ENCODE measurements at places on chromosomes 13 and 19.

DNA sequence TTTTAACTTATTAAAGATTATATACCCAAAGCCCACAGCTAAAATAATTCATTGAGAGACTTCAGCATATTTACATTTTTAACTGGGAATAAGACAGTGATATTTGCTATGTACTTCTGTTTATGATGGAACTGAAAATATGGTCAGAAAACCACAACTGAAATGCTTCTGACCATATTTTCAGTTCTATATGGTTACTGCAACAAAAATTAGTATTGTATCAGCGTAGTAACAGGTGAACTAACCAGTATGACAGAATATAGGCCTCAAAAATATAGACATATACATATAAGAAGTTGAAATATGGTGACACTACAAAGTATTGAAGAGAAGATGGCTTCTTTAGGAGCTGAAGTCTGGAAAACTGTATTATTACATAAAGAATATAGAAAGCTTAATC is 857.4 kb downstream of the OLFM4 start:
- DNase-seq = no peak

DNA sequence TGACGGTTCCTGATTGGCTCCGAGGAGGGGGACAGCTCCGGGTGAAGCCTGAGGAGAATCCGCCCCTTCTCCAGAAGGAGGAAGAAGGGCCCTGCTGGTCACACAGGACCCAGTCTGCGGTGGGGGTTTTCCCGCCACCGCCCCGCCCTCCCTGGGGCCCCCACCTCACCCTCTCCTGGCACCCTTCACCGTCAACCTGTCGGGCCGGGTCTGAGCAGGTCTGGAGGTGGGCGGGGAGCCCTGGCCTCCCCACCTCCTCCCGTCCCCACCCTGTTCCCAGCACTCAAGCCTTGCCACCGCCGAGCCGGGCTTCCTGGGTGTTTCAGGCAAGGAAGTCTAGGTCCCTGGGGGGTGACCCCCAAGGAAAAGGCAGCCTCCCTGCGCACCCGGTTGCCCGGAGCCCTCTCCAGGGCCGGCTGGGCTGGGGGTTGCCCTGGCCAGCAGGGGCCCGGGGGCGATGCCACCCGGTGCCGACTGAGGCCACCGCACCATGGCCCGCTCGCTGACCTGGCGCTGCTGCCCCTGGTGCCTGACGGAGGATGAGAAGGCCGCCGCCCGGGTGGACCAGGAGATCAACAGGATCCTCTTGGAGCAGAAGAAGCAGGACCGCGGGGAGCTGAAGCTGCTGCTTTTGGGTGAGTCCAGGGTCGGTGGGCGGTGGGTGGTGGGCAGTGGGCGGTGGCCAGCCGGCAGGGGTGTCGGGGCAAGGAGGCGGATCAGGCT is at the start of gene GNA15:
TSS of gene GNA15 (plus strand) at position 73 of the 723 bp plus-strand sequence. CDS start at position 491, 418 bp downstream.
- DNase-seq = no peak

DNA sequence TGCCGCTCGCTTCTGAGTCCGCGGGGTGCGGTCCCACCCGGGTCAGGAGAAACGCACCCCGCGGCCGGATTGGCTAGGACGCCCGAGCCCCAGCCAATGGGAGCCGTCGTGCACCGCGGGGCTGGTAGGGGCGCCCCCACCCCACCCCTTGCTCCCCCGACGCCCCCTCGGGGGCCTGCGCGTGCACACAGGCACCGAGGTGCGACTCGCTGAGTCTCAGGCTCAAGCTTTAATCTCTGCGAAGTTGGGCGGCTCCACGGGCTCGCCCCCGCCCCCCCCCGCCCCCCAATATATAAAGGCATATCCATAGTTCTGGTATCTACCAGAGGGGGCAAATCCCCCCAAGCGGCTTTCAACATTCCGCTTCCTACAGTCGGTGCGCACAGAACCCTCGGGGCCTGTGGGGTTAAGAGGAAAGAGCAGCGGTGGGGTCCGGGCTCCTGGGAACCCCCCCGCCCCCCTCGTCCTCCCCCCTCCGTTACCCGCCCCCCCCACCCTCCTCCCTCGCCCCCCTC is at the start of gene COX6B2:
TSS of gene COX6B2 (minus strand) at position 22 of the 515 bp plus-strand sequence. CDS start 198 bp downstream, outside the sequence.
- no peak for DNase-seq

GRCh38 chr19:34838248-34838647 is 65.2 kb upstream of the ZNF599 start:
- DNase-seq = no peak

- DNase-seq = no peak
Observed at GRCh38 chr19:1253514-1254080, 5.2 kb downstream of the MIDN start.

DNA sequence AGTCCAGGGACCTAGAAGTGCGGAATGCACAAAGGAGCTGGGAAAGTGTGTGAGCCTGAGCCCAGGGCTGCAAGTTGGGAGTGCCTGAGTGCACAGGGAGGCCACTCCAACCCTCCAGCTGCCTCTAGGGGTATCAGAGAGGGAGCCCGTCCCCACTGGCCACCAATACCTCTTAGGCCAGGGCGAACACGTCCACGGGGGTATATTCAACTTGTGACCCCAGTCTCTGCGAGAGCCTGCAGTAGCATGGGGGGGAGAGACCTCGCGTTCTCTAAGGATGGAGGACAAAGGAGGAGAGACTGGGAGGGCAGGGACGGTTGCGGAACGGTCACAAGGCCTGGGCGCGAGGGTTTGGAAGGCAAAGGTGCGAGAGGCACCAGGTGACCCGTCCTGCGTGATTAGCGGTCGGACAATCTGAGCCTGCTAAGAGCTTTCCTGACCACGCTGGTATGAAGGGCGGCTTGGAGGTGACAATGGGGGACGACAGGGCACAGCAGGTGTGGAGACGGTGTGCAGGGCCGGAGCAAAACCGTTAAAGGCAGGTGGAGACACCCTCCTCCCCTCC is 676 bp downstream of the CD320 start:
- no peak for DNase-seq

DNA sequence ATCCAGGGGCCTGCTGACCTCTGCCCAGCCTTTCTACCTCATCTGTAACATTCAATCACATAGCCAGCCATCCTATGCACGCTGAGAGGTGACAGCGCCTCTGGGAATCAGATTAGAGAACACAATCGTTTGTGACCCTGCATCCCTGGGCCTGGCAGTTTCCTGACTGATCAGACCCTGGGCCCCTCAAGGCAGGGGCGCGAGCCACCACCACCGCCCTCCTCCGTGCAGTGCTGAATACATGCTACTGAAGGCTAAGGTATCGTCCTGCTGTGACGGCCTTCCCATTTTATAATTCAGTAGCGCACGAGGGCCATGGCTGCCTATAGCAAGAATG is 1.3 kb downstream of the TMTC4 start:
- DNase-seq = no peak

Measured in stimulated activated CD8-positive, alpha-beta memory T cell treated with anti-CD3 and anti-CD28 coated beads, Interleukin-4, amount 100 ng/mL, for 4 hours (primary cell).